Hepatocyte (in vitro differentiated cells): ENCODE measurements at places on chromosomes 3 and 15. TPM values are rescaled to one million over a fixed set of nuclear protein-coding genes. Genes with fewer than 3 reads are reported as not detected.

DNA sequence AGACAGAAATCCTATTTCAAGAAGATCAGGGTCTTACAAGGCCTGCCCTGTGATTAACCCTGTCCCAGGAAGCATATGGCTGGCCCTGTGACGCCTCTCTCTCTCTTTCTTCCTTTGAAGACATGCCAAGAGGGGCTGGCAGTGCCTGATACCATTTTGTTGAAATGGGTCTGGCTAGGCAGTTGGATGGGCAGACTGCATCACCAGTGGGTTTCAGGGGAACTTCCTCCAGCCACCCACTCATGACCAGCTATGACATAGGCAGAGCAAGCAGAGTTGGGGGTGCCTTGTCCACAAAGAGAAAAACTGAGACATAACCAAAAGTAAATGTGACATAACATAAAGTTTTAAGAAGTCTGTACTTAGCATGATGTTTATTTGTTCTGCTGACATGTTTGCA, 31.4 kb upstream of the MANF start:
- no peak for DNase-seq
- H3K27me3 ChIP-seq, result no peaks in the 10 kb centered on the region
- no peak overlapping the region for H3K4me3 ChIP-seq
- H3K27ac ChIP-seq, result no peak overlapping the region
- no peaks in the 10 kb centered on the region for H3K4me1 ChIP-seq

The ALS2CL gene
- 8.5 and 14.4 TPM in 2 replicates for total RNA-seq

GRCh38 chr3:141400073-141400971, 32.0 kb downstream of the ZBTB38 start:
- peak; percentile 74 for DNase-seq
- H3K4me3 ChIP-seq, result no peak overlapping the region
- peaks cover 8% of the 10 kb centered on the region for H3K36me3 ChIP-seq
- H3K27me3 ChIP-seq, result no peaks in the 10 kb centered on the region
- peaks cover 14% of the 10 kb centered on the region for H3K4me1 ChIP-seq

The KLHL40 gene
- total RNA-seq, result not detected in 2 replicates

- H3K4me1 ChIP-seq, result no peaks in the 10 kb centered on the region
- DNase-seq, result no peak
- no peaks in the 10 kb centered on the region for H3K27me3 ChIP-seq
- no peak overlapping the region for H3K4me3 ChIP-seq
- no peaks in the 10 kb centered on the region for H3K36me3 ChIP-seq
These were observed 336.4 kb upstream of the ICE2 start for GRCh38 chr15:60815321-60815720.

DNA sequence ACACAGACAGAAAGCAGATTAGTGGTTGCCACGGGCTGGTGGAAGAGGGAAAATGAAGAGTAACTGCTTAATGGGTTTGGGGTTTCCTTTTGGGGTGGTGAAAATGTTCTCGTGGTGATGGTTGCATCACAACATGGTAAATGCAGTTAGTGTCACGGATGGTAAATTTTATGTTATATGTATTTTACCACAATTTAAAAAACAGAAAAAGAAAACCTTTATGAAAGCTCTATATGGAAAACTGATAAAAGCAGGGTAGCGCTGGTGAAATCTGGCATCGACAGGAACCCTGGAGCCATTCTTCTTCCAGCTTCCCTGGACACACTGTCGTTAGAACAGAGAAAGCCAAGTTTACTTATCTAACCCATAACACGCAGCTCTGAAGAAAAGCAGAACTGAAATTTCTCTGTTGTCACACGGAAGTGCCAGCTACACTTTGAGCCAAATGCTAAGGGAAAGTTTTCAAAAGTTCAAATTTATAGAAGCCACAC, 287.7 kb upstream of the NR2F2 start:
- H3K27ac ChIP-seq, result no peak overlapping the region
- no peak overlapping the region for H3K4me3 ChIP-seq
- H3K36me3 ChIP-seq, result no peaks in the 10 kb centered on the region
- no peak for DNase-seq
- no peaks in the 10 kb centered on the region for H3K27me3 ChIP-seq
- H3K4me1 ChIP-seq, result peaks cover 10% of the 10 kb centered on the region

The ABHD6 gene
- 19.1 and 25.1 TPM in 2 replicates for total RNA-seq

The FBXL2 gene
- 11.7 and 15.6 TPM in 2 replicates for total RNA-seq
